ENCODE measurements at places on chromosomes 12 and 14.

- no peak for DNase-seq
Measured at GRCh38 chr12:130073721-130074120, 88.5 kb upstream of the FZD10 start.

GRCh38 chr12:116771651-116772050, 33.5 kb downstream of the RNFT2 start:
- DNase-seq: no peak

DNA sequence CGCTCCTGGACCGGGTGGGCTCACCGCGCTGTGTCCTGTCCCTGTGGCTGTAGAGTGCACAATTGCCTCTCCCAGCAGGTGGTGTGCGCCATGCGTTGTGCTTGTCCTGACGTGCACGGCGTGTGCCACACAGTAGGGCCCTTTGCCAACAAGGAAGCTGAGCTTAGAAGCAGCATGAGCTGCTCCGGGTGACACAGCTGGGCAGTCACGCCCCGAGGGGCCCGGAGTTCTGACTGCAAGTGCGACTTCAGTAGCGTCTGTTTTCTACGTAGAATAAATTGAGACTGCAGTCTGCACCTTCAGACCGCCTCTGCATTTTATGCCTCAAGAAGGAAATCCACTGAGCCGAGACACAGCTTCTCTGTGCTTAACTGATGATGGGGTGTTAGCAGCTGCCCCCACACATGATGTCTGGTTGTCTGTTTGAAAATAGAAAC, 81.6 kb downstream of the ADGRD1 start:
- no peak for DNase-seq

- DNase-seq: no peak
Measured at GRCh38 chr12:106049546-106049945, 89.2 kb downstream of the NUAK1 start.

DNA sequence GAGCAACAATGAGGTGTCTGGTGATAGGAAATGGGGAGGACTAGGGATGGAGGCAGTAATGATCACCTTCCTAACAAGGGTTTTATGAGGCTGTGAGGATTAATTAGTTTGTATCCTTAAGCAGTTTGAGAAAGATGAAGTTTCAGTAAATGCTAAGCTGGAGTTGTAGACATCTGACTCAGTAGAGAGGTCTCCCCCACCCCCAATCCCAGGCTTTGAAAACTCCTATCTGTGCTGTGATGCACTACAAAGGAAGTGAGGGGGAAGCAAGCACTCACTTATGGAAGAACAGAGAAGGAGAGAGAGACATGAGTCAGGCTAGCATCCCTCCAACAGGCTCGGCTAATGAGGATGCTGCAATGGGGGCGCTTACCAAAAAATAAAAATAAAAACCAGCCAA, 5.5 kb upstream of the BCL11B start:
- no peak for DNase-seq

DNA sequence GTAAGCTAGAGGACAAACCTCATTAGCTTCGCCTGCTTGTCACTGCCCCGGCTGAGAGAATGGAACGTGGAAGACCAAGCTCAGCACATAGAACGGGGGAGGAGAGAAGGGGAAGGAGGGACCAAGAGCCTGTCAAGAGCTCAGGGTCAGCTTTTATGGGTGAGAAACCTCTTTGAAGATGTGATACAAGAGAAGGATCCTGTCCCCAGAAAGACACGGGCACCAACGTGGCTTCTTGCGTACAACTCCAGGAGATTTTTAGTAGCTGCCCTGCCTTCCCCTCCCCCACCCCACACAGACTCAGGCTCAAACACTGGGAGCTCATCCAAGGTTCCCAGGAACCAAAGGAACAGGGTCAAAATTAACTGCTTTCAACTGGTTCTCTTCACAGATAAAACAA, 34.7 kb downstream of the APPL2 start:
- DNase-seq: no peak

DNA sequence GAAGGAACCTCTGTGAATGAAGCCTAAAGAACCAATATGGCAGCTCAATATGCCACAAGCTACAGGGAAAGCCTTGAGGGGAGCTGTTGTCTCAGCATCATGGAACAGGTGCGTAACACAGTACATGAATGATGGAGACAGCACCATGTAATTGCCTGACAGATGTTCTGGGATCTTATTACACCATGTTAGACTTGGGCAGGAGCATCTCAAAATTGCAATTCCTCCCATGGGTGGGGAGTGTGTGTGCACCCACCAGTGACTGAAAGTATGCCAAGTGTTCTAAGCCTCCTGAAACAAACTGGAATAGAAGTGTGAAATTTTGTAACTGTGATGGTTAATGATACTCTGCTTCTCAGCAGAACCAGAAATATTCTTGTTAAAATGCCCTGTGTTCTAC, 151.0 kb upstream of the SRRM4 start:
- no peak for DNase-seq

GRCh38 chr12:72313806-72314205, 41.6 kb downstream of the TRHDE start:
- DNase-seq: no peak

DNA sequence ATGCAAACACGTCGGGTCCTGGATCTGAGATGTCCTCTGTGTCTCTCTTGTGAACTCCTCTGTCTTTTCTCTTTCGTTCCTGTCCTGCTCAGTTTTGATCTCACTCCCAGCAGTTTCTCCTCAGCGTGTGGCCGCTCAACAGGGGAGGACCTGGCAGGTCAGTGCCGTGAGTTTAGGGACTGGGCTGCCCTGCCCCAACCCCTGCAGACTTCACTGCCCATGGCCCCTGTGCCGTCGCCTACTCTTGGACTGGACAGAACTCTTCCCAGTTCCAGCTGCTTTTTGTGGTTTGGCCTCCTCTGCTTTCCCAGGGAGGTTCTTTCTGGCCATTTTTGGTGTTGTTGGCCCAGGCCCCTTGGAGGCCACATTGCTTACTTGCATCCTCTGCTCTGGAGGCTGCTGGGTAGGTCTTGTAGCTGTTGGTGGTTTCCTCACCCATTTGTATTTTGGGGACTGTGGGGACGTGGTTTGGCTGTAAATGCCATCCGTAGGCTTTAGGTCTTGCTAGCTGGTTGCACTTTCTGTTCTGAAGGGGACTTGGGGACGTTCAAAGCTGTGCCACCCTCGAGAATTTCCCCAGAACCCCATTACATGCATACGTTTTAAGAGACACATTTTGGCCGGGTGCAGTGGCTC, 20.0 kb upstream of the DNAH10 start:
- DNase-seq: no peak

GRCh38 chr12:104591257-104591885, 134.6 kb downstream of the CHST11 start:
- no peak for DNase-seq

DNA sequence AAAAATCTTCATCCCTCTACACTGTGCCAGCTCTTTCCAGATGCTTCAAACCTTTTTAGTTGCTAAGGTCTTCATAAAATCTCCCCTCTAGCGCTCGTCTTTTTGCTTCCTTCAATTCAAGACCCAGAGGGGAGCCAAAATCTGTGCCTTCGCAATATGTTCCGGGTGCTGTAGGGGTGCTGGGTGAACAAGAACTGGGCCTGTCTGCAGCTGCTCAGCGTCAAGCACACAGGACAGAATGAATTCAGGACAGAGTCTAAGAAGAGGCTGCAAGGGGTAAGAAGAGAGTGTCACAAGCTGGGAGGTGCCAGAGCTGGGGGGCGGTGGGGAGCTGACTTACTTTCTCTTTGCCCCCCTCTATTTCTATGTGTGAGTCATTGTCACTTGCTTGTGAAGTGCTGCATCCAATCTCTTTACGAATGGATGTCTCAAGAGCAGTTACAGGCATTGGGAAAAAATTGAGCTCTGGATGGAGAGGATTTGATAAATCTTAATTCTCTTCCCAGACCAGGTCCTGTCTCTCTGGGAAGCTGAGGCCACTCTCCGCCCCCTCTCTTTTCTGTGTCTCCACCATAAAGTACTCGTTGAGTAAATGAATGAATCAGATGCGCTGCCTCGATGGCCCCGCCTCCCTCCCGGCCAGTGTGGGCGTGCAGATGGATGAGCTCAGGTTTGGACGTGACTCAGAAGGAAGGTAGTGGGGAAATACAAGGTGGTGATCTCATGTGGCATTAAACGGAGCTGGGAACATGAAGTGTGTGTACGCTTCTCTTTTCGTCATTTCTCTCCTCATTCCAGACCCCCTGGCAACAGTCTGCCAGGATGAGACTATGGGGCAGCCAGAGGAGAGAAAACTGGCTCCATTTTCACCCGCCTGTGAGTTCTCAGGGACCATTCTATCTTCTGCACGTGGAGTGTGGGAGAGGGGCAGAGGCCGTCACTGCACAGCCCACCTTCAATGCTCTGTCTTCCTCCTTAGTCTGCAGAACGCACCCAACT, 91.3 kb downstream of the TSPAN9 start:
- DNase-seq: peak; percentile 34

DNA sequence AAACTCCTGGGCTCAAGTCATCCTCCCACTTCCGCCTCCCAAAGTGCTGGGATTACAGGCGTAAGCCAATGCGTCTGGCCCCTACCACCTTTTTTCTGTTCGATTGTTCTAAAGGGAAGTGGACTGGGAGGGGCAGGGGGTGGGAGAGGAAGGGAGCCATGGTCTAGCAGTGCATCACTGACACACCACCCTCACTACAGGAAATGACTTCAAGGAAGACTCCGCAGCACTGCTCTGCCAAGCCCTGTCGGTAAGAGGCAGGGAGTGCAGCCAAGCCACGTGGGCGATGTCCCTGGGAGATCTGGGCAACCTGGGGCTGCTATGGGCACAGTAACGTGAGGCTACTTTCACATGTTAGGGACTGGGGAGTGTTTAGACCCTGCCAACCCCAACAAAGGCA, 18.0 kb downstream of the LRRC74A start:
- DNase-seq: no peak

GRCh38 chr12:117789195-117789912, 179.4 kb downstream of the KSR2 start:
- DNase-seq: no peak

- no peak for DNase-seq
Measured at GRCh38 chr12:109131154-109132050, 15.0 kb downstream of the ACACB start.

- DNase-seq: no peak
Measured at GRCh38 chr14:70857496-70857890, 48.2 kb upstream of the MAP3K9 start.

GRCh38 chr12:124609041-124609989, 41.9 kb upstream of the NCOR2 start:
- DNase-seq: no peak

- no peak for DNase-seq
Measured at GRCh38 chr14:54169254-54169924, 212.8 kb upstream of the BMP4 start.

DNA sequence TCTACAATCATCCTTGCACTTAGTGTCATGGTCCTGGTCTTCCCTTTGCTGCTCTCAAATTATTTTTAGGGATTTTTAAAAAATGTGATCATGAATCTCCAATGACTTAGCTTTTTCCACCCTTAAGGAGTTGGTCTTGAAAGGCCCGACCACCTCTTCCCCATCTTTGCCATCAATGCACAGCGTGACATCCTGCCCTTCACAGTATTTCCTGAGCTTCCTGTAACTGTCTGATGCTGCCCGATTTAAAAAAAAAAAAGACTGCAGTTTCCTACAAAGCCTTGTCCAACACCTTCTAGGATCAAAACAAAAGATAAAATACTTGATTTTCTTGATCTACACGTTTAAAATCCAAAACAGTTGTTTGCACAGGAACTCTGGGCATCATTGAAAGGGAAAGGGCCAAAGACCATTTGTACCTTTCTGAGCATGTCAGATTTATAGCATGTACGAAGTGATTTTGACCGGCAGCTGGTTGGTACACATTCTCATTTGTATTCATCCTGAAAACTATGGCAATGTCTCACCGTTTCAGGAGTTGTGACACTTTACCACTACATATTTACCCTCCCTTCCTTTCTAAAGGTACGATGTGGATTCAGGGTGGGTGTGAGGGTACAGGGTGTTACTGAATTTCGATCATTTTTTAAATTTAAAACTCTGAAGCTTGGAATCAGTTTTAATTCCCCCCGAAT, 7.4 kb upstream of the ELK3 start:
- no peak for DNase-seq

DNA sequence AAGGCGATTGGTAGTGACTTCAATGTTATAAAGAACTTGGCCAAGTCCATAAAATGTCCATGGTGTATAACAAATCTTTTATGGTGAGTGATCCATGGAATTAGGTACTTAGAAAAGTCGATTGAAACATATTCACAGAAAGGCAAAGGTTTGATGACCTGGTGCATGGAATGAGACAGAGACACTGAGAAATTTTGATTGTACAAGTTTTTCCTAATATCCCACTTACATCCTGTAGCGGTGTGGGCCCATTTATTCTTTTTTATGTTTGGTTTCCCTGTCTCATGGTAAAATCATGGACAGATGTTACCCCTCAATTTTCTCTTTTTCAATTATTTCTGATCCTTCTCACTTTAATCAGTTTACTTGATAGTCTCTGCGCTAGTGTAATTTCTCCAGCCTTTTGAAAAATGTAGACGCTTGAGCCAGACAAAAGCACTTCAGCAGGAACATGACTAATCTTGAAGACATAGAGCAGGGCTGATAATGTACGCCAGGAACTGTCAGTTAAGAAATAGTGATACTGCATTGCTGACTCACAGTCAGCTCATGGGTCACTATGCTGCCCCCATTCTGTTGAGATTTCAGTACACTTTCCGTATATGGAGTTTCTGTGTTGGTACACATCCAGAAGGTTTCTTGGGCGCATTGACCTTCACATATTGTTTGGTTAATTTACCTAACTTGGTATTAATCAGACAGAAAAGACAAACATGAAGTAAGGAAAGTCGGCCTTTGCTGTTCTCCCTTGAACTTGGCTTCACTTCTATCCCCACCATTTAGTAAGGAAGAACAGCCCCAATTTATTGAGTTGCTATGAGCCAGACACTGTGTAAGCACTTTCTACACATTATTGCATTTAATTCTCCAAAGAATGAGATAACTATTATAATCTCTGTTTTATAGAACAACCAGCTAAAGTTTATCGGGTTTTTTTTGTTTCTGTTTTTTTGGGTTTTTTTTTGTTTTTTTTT, 841.7 kb downstream of the DIO2 start:
- DNase-seq: no peak

DNA sequence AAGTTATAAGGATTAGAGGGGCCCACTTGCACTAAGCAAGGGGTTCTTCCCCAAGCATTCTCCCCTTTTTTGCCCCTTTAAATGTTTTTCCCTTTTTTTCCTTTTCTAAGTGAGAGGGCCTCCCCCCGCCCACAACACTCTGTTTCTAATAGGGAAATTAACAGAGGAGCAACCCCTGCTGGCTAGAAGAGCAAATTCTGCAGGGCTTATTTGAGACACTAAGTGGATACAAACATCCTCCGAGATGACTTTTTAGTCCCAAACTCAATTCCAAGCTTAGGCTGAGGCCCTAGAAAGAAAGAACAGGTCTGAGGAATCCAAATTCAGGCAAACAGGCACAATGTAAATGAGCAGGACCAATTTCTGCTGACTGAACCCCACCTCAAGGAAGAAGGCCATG, 138.9 kb downstream of the GPR65 start:
- DNase-seq: no peak

DNA sequence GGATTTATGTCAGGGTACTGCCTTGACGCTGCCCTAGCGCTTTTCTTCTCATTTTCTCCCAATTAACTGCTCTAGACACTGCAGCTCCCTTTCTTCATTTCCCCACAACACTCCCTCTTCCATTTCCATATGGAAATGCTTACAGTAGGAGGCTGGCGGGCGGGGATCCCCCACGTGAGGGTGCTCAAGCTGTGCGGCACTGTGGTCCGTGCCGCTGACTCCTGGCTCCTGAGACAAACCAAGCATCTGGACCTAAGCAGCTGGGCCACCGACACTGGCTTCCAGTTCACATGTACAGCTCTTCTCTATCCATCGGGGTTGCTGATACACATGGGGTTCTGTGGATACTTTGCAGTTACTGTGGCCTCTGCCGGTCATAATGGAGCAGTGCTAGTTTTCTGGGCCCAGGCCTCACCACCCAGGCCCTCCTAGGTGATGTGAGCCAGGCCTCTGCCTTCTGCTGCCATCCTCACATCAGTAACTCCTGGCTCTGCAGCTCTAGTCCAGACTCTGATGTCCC, 20.2 kb downstream of the TCHP start:
- no peak for DNase-seq

Data from AG09319 (cell line).